ENCODE measurements at places on chromosomes 4 and X.

DNA sequence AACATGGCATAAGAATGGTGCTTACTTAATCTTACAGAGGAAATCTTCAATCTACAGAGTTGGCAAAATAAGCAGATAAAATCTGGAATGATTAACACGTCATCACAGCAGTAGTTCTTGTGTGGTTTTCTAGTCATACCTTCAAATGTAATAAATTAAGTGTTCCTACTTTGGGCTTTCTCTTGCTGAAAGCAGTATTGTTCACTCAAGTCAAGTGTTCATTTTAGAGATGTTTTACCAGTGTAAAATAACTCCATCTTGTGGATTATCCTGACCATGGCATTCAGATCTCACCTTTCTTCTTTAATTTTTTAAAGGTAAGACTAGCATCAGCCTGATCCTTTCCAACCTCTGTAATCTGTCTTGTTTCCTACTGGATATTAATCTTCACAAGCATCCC is 72.9 kb downstream of the ADAMTS3 start:
- no peak for DNase-seq

- no peak for DNase-seq
These were observed 31.8 kb downstream of the WDR1 start for GRCh38 chr4:10084651-10085358.

GRCh38 chr4:173253561-173253960 is 80.6 kb downstream of the HMGB2 start:
- DNase-seq: no peak

- DNase-seq: no peak
These were observed 41.2 kb upstream of the RNF150 start for GRCh38 chr4:141174457-141174856.

DNA sequence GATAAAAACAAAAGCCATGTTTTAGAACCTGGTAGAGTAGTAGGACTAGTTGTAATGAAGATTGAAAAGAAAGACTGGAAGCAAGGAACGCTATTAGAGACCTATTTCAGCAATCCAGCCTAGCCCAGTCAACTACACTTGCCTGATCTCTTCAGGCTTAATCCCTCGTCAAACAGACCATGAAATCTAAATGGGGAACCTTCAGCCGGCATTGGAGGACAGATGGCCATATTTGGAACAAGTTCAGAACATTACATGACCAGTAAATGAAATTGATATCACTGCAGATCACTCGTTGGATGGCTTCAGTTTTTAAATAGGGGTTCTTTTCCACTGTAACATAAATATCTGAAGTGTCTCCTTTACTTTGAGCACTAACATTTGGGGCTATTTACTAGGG is 84.8 kb upstream of the WDR44 start:
- no peak for DNase-seq

DNA sequence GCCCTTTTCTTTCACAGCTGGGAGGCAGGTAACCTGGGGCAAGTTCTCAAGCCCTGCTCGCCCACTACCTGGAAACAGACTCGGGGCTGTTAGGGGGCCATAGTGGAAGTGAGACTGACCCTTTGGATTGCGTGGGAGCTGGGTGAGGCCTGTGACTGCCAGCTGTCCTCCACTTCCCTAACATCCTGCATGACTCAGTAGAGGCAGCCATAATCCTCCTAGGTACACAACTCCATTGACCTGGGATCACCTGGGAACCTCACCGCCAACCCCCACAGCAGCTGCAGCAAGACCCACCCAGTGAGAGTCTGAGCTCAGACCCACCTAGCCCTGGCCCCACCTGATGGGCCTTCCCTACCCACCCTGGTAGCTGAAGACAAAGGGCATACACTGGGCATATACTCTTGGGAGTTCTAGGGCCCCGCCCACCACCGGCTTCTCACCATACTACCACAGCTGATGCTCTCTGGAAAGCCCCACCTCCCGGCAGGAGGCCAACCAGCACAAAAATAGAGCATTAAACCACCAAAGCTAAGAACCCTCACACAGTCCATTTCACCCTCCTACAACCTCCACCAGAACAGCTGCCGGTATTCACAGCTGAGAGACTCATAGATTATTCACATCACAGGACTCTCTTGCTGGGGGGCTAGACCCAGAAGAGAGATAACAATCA is 61.1 kb upstream of the DCTD start:
- no peak for DNase-seq

- no peak for DNase-seq
These were observed 5.1 kb upstream of the DCLK2 start for GRCh38 chr4:150072906-150073714.

GRCh38 chr4:48509543-48509942 is 19.5 kb downstream of the ZAR1 start:
- no peak for DNase-seq

DNA sequence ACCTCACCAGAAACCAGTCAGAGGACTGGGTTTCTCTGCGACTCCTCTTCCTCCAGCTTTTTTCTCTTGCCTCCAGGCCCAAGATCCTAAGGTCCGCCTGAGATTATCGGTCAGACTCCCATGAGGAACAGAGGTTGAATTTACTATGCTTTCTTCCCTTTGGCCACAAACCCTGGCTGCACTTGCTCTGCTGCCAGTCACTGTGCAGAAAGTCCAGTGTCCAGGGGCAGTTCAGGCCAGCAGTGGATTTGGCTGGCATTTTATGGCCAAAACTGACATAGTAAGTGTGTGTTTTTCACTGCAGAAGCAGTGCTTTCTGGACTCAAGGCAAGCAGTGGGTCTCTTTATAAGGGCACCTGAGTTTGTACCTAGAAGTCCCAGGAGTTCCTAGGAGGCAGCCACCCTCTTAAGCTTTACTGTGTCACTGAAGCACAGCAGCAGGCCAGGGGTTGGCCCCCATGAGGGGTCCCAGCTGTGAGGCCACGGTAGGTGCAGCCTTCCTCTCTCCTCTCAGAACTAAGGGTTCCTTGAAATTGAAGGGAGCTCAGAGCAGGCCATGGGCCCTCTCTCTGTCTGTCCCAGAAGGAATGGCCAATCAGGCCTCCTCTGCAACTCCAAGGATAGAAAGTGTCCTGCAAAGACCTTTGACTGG is 3.4 kb downstream of the RTL5 start:
- no peak for DNase-seq

DNA sequence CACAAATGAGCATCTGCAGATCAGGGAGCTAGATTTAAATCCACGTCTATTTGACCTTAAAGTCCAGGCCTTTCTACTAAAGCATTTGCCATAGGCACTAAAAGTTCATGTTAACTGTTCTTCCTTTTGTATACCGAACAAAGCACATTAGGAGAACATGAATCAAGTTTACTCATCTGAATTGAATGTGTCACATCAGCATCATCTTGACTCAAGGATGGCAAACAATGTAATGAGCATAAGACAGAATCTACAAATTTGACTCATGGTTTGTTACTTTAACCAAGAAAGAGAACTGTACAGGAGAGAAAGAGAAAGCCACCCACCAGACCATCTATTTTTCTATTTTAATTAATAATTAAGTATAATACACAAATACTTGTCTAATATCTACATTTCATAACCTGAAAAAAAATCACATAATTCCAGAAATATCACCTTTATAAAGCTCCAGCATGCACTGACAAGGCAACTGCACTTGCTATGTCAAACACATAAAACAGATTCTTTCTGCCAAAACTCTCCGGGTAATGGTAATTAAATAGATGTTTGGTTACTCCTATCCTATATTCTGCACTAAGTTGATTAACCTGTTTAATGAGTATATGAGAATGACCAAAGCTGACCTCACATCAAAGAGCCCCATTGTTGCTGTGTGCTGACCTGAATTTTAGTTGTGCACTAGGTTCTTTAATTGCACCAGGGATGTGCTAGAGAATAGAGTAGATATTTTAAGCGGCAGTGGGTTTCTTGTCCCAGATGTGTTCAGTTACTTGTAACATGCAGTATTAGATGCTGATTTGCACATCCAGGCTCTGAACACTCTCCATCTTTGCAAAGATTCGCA is 42.5 kb upstream of the LEF1 start:
- no peak for DNase-seq

DNA sequence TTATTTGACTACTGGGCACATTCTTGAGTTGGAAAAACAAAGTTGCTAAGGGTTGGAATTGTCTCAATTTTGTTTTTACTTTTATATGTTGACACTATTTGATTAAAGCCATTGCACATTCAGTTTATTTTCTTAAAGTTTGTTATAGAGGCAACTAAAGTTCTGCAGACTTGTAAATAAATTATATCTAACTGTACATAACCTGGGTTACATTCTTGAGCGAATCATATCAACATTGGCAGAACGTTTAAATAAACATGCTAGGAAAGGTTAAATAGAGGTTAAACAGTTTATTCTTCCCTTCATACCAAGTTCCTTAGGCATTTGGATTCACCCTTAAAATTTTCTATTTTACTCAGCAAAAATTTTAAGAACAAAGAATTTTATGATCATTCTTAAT is 74.5 kb downstream of the UCHL1 start:
- DNase-seq: no peak

DNA sequence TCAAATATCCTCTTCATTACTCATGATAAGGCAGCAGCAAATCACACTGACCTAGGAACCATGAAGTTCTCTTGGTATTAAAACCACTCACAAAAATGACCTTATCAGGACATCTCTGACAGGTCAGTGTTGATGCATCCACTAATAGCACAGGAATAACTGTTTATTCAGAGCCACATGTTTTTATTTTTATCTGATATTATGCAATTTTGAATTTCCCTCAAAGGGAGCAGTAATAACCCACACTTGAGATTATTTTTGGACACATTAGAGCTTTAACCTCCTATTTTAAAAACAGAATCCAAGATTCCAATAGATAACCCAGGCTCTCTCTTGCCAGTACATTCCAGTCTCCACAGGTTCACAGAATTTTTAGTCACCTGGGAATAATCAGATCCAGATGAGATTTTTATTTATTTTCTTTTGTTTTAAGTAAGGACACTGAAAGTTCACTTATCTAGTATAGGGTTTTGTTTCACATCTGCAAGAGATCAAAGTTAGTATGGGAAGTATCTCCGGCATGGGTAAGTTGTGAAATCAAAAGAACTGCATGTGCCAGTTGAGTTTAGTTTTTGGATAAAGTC is 36.3 kb upstream of the MYOZ2 start:
- DNase-seq: no peak

DNA sequence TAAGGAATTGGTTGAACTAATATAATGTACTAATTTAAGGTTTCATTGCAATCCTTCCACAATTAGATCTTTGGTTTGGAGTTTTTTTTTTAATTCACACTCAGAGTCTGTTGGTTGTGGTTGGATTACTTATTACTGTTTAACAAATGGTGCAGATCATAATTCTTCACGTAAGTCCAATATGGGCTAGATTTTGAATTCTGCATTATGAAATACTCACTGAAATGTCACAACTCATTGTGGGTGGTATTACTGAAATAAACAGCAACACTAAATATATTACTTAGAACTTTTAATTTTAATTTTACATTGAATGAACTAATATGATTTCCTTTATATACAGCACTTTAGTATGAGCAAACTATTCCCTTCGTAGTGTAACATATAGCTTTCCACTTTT is 94.2 kb upstream of the MYOZ2 start:
- no peak for DNase-seq

DNA sequence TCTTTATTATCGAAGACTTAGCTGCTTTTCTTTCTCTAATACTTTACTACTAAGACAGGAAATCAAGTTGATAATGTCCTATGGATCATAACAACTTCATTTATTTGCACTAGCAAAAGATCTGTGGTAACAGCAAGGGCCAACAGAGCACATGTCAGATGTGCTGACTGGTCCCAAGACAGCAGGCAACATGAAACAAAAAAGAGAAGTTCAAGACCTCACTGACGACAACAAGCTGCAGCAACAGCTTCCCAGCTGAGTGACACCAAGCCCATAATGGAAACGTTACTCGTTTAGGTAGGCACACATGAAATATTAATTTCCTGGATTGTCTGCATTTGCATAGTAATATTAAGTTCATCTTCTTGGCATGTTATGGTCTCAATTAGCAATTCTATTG is 126.9 kb downstream of the UNC5C start:
- no peak for DNase-seq

Measured in stimulated activated CD4-positive, alpha-beta T cell treated with anti-CD3 and anti-CD28 coated beads, Interleukin-15, amount 100 ng/mL, for 24 hours (primary cell).